K562 (cell line): ENCODE measurements at places on chromosomes 1 and 21. TPM values are rescaled to one million over a fixed set of nuclear protein-coding genes. Genes with fewer than 3 reads are reported as not detected.

The RABIF gene
- 13.8 and 14.3 TPM in 2 replicates for polyA plus RNA-seq

GRCh38 chr1:161420763-161421455, 53.2 kb upstream of the CFAP126 start:
- DNase-seq, result peak; percentile 23

- no peak for DNase-seq
Observed at GRCh38 chr1:113808450-113809195, 3.7 kb downstream of the RSBN1 start.

DNA sequence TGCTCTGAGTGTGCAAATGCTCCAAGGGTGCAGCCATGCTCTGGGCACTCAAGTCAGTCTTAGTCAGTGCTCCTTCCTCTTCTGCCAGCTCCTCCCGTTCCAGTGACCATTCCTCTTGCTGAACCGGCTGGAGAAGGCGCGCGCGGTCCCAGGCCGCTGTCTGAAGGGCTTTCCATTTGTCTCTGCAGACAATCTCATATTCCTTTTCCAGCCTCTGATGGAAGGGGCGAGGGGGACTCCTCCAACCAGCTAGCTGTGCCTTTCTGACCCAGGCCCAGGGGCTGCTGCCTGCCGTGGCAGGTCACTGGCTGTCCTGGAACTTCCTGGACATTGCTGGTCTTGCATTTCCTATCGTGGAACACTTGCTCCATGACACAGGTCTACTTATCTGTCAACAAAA, 67.5 kb downstream of the RIPK4 start:
- no peak for DNase-seq

GRCh38 chr1:198848206-198848605, 209.4 kb downstream of the PTPRC start:
- DNase-seq, result no peak

DNA sequence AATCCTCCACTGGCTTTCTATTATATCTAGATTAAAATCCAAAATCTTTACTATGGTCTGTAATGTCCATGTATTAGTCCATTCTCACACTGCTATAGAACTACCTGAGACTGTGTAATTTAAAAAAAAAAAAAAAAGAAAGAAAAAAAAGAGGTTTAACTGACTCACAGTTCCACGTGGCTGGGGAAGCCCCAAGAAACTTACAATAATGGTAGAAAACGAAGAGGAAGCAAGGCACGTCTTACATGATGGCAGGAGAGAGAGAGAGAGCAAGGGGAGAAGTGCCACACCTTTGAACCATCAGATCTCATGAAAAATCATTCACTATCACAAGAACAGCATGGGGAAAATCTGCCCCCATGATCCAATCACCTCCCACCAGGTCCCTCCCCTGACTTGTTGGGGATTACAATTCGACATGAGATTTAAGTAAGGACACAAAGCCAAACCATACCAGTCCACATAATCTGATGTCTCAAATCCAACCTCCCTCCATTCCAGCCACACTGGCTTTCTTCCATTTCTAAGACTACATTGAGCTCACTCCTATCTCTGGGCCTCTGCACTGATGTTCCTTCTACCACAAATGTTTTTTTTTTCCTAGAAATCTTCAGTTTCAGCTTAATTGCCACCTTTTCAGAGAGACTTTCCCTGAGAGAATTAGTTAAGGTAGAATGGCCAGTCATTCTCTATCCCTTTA, 92.4 kb downstream of the EIF4G3 start:
- no peak for DNase-seq
